ENCODE measurements at places on chromosomes 3 and 15.
A peak's percentile ranks its signal among the peaks of the same experiment; 100 is the strongest.

- no peak for DNase-seq
Observed at GRCh38 chr3:71570546-71570945, 13.0 kb downstream of the FOXP1 start.

- DNase-seq: no peak
Observed at GRCh38 chr3:117628823-117629291, 919.3 kb downstream of the TUSC7 start.

- no peak for DNase-seq
Observed at GRCh38 chr3:64808061-64808460, 120.3 kb upstream of the ADAMTS9 start.

DNA sequence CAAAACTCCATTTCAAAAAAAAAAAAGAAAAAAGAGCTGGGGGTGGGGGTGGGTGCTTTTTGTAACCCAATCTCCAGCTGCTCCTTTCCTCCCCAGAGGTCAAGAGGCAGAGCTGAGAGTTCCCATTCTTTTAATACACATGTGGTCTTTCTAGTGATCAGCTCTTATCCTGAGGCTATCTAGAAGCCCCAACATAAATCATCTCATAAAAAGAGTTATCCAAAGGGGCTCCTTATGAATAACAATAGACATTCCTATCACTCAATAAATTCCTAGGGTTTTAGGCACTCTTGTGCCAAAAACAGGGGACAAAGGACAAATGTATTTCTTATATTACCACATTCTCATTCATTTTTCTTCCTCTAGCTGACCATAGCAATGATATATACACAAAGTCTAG is 25.1 kb upstream of the GAP43 start:
- DNase-seq: no peak

GRCh38 chr3:136196064-136196400 is at the start of gene MSL2:
Gene MSL2 (minus strand): TSS chr3:136196335. CDS start chr3:136195113, 1,222 bp downstream.
- DNase-seq: peak; percentile 81

GRCh38 chr3:80192936-80193335 is 425.1 kb upstream of the ROBO1 start:
- no peak for DNase-seq

DNA sequence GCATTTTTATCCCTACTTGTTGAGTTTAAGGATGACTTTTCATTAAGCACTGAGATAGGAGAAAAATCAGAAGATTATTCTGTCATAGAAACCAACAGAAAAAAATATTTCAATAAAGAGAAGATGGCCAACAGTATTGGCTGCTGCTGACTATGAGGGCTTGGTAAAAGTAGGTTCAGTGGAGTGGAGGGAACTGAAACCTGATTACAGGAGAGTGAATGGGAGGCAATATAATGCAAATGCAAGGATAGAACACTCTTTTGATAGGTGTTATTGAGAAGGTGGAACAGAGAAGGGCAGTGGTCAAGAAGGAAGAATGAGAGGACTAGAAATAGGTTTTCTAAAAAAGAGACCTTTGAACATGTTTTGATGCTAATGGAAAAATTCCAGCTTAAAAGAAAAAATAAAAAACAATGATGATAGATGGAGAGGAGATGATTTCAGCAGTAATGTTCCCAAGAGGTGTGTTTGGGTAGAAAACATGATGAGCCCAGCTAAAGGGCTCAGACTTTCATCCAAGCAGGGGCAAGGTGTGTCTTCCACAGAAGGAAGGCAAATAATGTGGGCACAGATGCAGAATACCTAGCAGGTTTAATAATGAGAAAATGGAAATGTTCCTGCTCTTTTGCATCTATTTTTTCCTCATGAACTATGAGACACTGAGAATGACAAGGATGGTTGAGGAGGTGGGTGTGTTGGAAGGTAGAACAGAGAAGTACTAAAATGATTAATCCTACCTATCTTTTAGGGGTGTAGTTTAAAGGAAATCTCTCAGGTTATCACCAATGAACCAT is 397.9 kb upstream of the GOLIM4 start:
- no peak for DNase-seq

DNA sequence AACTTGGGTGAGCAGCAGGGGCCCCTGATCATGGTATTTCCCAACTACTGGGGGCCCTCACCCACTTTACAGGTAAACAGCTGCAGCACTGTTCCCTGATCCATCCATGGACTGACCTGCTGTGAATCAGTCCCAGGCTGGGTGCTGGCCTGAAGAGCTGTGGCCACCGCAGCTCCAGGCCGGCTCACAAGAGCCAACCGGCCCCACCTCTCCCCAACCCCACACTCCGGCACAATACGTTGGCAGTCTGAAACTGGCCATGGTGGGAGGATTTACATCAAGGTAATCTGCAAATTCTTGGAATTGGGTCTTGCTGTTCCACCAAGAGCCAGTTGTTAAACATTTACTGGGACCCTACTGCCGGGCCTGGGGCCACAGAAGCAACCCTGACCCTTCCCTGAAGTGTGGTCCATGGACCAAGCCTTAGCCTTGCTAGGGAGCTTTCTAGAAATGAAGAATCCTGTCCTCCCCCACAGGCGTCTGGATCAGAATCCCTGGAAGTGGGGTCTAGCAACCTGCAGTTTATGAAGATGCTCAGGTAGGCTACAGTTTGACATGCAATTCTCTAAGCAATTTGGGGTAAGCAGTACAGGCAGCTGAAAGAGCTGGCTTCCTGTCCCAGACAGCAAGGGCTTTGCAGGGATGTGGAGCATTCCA is 3.7 kb downstream of the SLC6A20 start:
- DNase-seq: no peak

- no peak for DNase-seq
Observed at GRCh38 chr15:72934921-72935320, 117.3 kb upstream of the NEO1 start.

DNA sequence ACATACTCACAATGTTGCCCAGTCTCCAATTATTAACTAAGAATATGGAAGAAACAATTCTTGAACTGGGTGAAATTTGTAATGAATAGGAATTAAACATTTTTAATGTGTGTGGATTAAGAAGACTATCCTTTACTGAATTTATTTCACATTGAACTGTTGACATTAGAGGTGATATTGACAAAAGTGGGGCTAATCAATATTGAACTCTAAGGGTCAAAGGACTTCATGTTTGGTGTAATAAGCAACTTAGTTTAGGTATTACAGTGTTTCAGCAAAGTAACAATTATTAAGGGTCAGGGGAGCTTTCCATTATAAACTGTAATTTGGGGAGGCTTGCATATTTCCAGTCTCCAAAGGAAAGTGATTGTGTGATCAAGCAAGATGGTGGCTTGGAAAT is 16.2 kb upstream of the NANOGP8 start:
- no peak for DNase-seq

GRCh38 chr15:86333819-86334218 is 254.1 kb downstream of the AGBL1 start:
- no peak for DNase-seq

- DNase-seq: no peak
Observed at GRCh38 chr3:155147588-155147987, 67.5 kb downstream of the MME start.

GRCh38 chr3:9088441-9089353 is 125.4 kb upstream of the RAD18 start:
- DNase-seq: no peak

GRCh38 chr3:184140436-184140835 is 5.3 kb downstream of the EIF2B5 start:
- no peak for DNase-seq

- no peak for DNase-seq
Observed at GRCh38 chr3:89740881-89741177, 633.4 kb downstream of the EPHA3 start.

GRCh38 chr15:19988094-19988660 is 553.4 kb downstream of the GOLGA6L6 start:
- no peak for DNase-seq

DNA sequence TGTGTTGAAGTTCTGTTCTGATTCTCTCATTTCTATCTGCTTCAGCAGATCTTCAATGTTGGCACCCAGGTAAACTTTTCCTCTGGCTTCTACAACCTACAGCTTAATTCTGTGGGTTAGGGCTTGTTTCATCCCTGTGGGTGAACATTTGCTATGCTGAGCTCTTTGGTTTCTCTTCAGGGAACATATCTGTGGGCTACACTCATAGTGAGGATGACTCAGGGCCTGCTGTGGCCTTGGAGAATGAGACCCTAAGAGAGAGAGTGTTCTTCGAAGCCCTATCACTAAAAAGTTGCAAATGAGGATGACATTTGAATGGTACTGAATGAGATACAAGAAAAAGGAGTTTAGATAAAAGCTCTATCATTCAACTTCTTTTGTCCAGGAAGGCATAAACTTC is 346.2 kb upstream of the CBLB start:
- no peak for DNase-seq

GRCh38 chr3:146375219-146375618 is 94.1 kb downstream of the PLSCR2 start:
- no peak for DNase-seq

DNA sequence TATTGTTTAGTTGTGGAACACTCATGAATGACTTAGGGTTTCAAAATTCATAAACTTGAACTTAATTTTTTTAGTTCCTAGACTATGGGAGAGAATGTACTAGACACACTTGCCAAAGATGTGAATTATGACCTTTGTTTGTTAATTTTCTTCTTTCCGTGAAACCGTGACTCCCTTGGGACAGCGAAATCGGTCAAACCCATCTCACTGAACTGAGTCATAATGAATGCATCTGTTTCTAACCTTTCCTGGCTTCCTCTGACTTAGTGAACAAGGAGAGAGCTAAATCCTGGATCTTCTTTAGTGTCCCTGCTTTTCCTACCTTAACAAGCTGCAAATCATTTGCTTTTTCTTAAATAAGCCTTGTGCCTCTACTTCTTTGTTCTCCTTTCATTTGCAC is 85.5 kb downstream of the LARS2 start:
- DNase-seq: no peak

- no peak for DNase-seq
Observed at GRCh38 chr15:43423793-43424192, 52.9 kb downstream of the TUBGCP4 start.

GRCh38 chr3:98612587-98612986 is 19.2 kb upstream of the CPOX start:
- DNase-seq: no peak

DNA sequence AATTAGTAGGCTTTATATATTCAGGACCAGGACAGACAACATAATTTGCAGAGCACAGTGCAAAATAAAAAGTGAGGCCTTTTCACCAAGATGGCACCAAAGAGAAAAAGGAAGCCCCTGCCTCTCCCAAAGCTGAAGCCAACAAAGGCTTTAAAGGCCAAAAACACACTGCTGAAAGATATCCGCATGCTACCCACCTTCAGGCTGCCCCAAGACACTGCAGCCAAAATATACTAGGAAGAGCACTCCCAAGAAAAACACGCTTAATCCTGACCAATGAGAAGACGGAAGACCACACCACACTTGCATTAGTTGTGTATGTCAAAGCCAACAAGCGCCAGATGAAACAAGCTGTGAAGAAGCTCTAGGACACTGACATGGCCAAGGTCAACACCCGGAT is 38.0 kb downstream of the PIK3CB start:
- no peak for DNase-seq

DNA sequence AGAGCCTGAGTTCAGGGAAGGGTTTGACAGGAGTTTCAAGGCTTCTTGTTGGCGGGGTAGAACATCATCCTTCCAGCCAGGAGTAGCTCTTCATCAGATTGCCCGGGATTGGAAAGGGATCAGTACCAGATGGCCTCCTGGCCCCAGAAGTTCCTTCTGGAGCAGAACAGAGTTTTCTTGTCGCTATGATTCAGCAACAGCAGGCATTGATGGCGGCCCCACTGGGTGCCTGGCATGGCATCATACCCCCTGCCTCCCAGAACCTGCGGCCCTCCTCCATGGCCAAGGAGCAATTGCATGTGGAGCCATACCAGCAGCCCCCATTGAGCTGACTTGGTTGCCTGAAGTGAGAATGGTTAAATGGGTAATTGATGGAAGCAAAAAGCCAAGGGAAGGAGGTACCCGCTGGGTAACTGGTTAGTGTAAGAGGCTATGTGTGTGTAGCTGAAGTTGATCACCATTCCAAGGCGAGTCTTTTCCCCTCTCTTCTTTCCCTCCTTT is 305.6 kb downstream of the PTPRG start:
- DNase-seq: no peak

GRCh38 chr15:36810656-36811449 is 231.4 kb downstream of the CDIN1 start:
- no peak for DNase-seq

GRCh38 chr3:5079761-5080160 is 42.3 kb upstream of the ARL8B start:
- no peak for DNase-seq

DNA sequence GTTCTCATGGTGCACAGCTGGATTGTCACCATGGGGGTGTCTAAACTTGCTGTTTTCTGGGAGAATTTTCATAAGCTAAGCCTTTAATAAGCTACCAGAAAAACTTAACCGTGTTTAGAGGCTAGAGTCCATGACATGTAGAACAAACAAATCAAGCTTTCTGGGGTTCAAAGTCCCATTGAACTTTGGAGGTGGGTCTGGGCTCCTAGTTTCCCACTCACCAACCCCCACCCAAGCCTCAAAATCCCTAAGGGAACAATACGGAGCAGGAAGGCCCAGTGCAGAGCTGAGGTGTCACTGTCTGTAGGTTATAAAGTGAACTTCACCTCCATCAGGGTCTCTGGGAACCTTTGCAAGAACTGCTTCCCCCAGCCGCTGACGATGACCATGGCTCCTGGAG is 25.5 kb downstream of the RTP1 start:
- DNase-seq: no peak

GRCh38 chr3:64353226-64353625 is 128.0 kb upstream of the PRICKLE2 start:
- DNase-seq: no peak

DNA sequence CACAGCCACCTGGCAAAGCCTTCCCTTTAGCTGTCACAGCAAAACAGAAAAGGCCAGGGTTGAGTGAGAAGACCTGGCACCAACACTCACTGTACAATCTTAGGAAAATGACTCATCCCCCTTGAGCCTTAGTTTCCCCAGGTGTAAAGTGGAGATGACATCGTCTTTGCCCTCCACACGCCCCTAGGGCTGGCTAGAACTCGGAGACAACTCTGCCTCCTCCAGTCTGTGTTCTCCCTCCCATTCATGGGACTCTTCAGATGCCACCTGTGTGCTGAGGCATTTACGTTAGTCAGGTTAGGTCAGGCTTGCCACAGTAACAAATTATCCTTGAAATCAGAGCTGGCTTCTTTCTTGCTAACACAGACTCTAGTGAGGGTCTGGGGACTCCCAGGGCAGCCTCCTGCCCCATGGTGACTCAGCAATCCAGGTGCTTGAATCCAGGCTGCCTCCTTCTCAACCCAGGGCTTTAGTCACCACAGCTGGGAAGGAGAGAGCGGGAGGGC is 252.6 kb downstream of the PLCL2 start:
- no peak for DNase-seq

DNA sequence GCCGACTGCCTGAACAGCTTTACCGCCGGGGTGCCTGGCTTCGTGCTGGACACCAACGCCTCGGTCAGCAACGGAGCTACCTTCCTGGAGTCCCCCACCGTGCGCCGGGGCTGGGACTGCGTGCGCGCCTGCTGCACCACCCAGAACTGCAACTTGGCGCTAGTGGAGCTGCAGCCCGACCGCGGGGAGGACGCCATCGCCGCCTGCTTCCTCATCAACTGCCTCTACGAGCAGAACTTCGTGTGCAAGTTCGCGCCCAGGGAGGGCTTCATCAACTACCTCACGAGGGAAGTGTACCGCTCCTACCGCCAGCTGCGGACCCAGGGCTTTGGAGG is 815 bp downstream of the SPINT1 start:
- DNase-seq: no peak

GRCh38 chr3:99758502-99759177 is 59.0 kb upstream of the CMSS1 start:
- no peak for DNase-seq

GRCh38 chr3:57972531-57973111 is 35.6 kb upstream of the FLNB start:
- DNase-seq: no peak

GRCh38 chr3:143809121-143809621 is 39.1 kb downstream of the SLC9A9 start:
- no peak for DNase-seq
